IPS DF 6.9 (cell line): ENCODE measurements at places on chromosomes 3 and 15.

DNA sequence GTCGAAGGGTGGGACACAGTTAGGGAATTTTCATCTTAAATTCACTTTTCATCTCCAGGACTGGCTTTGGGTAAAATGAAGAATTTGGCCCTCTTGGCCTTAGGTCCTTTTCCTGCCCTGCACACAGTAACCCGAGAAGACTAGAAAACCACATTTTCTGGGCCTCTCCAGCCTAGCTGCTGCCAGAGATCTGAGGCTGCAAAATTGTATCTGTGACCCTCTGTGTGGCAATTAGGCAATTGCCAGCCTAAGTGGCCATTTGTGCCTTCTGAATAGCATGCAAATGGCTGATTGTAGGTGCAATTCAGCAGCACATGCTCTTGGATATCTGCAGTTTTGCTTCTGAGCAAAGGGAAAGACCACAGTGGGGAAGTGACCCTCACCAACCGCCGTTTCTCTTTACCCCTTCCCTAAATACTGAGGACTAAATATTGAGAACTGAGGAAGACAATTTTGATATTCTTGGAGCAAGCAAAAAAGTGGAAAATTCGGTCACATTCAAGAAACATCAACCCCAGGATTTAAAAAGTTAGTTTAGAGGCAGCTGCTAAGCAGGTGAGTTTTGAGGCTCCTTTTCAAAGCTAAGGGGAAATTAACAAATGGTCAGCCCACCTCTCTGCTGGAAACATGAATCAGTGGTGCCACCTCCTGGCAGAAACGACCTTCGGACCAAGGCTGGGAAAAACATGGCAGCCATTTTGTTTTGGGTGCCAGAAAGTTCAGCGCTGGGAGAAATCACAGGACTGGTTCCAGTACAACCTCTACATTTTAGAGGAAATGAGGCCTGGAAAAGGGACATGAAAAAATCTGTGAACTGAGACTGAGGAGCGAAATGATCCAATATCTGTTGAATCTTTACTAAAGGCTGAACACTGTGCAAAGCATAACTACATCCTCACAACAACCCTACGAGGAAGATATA lies 56.6 kb upstream of the PRTG start:
- H3K4me1 ChIP-seq, result peaks cover 2% of the 10 kb centered on the region; the same call in 1 of the 2 replicates
- no peak overlapping the region for H3K27ac ChIP-seq
- H3K27me3 ChIP-seq, result no peaks in the 10 kb centered on the region
- DNase-seq, result peak; percentile 74
- H3K36me3 ChIP-seq, result no peaks in the 10 kb centered on the region

- peaks cover 3% of the 10 kb centered on the region for H3K4me1 ChIP-seq
- H3K27me3 ChIP-seq, result no peaks in the 10 kb centered on the region
These were observed 26.2 kb downstream of the SLC12A8 start for GRCh38 chr3:125186261-125186787.

- H3K36me3 ChIP-seq, result no peaks in the 10 kb centered on the region
- H3K4me1 ChIP-seq, result no peaks in the 10 kb centered on the region
- no peak for DNase-seq
- H3K4me3 ChIP-seq, result no peak overlapping the region
- no peaks in the 10 kb centered on the region for H3K27me3 ChIP-seq
These were observed 142.5 kb downstream of the CPNE4 start for GRCh38 chr3:131892331-131892730.

GRCh38 chr15:51706926-51707608 lies 25.8 kb downstream of the SCG3 start:
- no peaks in the 10 kb centered on the region for H3K4me1 ChIP-seq
- DNase-seq, result no peak
- H3K36me3 ChIP-seq, result no peaks in the 10 kb centered on the region
- H3K4me3 ChIP-seq, result no peak overlapping the region
- no peak overlapping the region for H3K27ac ChIP-seq

DNA sequence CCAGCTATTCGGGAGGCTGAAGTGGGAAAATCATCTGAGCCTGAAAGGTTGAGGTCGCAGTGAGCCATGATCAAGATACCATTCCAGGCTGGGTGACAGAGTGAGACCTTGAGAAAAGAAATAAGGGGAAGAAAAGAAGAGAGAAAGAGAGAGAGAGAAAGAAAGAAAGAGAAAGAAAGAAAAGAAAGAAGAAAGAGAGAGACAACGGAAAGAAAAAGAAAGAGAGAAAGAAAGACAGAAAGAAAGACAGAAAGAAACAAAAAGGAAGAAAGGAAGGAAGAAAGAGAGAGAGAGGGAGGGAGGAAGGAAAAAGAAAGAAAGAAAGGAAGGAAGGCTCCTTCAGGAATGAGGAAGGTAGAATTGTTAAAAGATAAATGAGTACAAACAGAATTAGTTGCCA lies 84.5 kb downstream of the RPL22L1 start:
- H3K27me3 ChIP-seq, result no peaks in the 10 kb centered on the region
- no peak overlapping the region for H3K4me3 ChIP-seq
- H3K27ac ChIP-seq, result no peak overlapping the region
- H3K4me1 ChIP-seq, result no peaks in the 10 kb centered on the region
- no peak for DNase-seq

- no peak overlapping the region for H3K27ac ChIP-seq
- H3K4me1 ChIP-seq, result no peaks in the 10 kb centered on the region
- H3K4me3 ChIP-seq, result no peak overlapping the region
- H3K36me3 ChIP-seq, result no peaks in the 10 kb centered on the region
- H3K27me3 ChIP-seq, result no peaks in the 10 kb centered on the region
These were observed 24.0 kb upstream of the RAF1 start for GRCh38 chr3:12687948-12688347.

DNA sequence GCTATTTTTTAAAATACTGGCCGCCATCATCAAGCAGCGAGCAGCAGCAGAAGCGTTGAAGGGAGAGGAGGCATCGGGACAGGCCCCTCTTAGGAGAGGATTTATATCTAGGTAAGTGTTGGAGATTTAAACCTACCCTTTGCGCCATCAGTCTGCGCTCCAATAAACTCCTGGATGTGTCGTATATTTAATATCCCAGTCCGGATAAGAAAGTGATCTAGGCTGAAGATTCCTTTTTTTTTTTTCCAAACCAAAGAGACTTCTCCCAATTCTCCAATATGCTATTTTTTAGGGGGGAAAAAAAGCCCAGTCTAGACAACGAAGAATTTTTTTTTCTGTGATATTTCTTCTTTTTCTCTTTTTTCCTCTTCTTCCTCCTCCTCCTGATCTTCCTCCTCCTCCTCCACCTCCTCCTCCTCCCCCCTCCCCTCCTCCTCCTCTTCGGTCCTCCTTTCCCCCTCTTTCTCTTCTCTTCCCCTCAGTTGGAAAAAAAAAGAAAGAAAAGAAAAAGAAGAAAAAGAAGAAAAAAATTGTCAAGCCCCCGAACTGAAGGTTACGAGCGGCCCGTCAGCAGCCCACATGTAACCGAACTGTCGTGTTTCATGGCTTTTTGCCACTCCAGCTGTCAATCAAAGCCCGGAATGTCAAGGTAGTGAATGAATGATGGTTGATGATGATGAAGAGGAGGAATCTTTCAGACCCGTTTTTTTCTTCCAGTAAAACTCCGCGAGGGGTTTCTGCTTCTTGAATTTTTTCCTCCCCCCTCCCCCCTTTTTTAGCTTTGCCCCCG lies 835 bp downstream of the MEIS2 start:
- peak overlapping the region; percentile 31; the same call in 1 of the 2 replicates for H3K4me3 ChIP-seq
- H3K4me1 ChIP-seq, result peaks cover 6% of the 10 kb centered on the region
- DNase-seq, result no peak
- no peaks in the 10 kb centered on the region for H3K36me3 ChIP-seq

DNA sequence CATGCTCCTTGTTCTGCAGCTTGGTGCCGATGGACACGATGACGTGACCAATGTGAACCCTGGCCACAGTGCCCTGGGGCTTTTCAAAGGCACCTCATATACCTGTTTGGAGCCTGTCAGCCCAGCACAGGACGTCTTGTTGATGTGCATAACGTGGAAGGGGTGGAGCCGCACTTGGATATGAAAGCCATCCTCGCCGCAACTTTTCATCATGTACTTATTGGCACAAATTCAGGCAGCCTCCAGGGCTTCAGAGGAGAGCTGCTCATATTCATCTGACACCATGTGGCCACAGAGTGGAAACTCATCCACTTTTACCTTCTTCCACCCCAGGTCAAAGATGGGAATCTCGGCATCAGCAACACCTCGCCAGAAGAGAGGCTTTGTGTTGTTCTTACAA lies 24.7 kb downstream of the POPDC2 start:
- no peaks in the 10 kb centered on the region for H3K36me3 ChIP-seq
- DNase-seq, result no peak
- H3K4me3 ChIP-seq, result no peak overlapping the region

- H3K36me3 ChIP-seq, result no peaks in the 10 kb centered on the region
- no peak overlapping the region for H3K4me3 ChIP-seq
- no peaks in the 10 kb centered on the region for H3K4me1 ChIP-seq
- no peaks in the 10 kb centered on the region for H3K27me3 ChIP-seq
These were observed 162.8 kb upstream of the ZNF385D start for GRCh38 chr3:21913791-21914190.

GRCh38 chr15:25478313-25478712 lies 39.5 kb upstream of the UBE3A start:
- no peak for DNase-seq
- no peak overlapping the region for H3K4me3 ChIP-seq
- no peak overlapping the region for H3K27ac ChIP-seq
- no peaks in the 10 kb centered on the region for H3K36me3 ChIP-seq
- peaks cover 2% of the 10 kb centered on the region for H3K4me1 ChIP-seq

DNA sequence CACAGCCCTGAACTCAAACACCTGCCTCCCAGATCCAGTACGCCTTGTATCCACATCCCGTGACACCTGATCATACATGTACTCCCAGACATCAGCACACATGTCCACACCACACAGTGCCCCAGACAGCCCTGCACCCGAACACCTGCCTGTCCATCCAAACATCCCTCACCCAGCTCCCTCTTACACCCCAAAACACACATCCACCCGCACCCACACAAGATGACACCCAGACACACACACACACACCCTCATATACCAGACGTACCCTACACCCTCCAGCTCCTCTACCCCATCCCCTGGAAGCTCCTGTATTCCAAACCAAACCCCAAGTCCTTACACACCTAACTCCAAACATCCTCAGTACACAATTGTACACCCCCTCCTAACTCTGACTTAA lies 735 bp downstream of the CAMK1 start:
- H3K4me3 ChIP-seq, result no peak overlapping the region
- no peaks in the 10 kb centered on the region; the same call in 1 of the 2 replicates for H3K4me1 ChIP-seq

- H3K27ac ChIP-seq, result no peak overlapping the region
- no peaks in the 10 kb centered on the region for H3K36me3 ChIP-seq
- H3K4me1 ChIP-seq, result no peaks in the 10 kb centered on the region; the same call in 1 of the 2 replicates
- H3K27me3 ChIP-seq, result no peaks in the 10 kb centered on the region
- no peak for DNase-seq
These were observed 309.9 kb upstream of the SATB1 start for GRCh38 chr3:18735005-18735404.

DNA sequence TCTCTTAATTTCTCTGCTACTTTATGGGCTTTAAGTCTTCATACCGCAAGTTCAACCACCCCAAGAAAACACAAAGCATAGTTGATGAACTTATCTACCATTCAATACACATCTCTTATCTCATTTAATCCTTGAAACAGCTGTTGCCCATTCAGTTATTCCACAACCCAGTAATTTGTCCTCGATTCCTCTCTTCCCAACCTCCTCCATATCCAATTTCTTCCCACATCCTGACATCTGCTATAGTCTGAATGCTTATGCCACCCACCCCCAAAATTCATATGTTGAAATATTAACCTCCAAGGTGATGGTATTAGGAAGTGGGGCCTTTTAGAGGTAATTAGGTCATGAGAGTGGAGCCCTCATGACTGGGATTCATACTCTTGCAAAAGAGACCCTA lies 345.4 kb downstream of the ERC2 start:
- no peak overlapping the region for H3K27ac ChIP-seq
- no peak for DNase-seq
- H3K4me3 ChIP-seq, result no peak overlapping the region
- H3K27me3 ChIP-seq, result no peaks in the 10 kb centered on the region

DNA sequence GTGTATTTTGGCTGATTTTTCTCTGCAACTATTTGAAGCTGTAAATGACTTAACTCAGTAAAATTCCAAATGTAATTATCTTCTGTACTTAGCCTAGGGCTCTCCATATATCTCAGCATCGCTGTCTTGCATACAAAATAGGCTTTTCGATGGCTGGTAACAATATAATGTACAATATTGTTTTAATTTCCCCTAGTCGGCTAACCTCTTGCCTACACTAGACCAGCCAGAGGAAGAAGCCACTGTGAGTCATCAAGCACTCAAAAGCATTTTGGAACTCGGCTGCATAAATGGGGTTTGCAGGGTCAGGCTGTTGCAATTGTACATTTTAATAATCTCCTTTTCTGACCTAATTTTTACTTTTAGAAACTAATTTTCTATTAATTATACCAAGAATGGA lies 583.8 kb downstream of the FOXP1 start:
- no peak overlapping the region for H3K4me3 ChIP-seq
- DNase-seq, result no peak
- H3K27ac ChIP-seq, result no peak overlapping the region
- no peaks in the 10 kb centered on the region for H3K4me1 ChIP-seq

DNA sequence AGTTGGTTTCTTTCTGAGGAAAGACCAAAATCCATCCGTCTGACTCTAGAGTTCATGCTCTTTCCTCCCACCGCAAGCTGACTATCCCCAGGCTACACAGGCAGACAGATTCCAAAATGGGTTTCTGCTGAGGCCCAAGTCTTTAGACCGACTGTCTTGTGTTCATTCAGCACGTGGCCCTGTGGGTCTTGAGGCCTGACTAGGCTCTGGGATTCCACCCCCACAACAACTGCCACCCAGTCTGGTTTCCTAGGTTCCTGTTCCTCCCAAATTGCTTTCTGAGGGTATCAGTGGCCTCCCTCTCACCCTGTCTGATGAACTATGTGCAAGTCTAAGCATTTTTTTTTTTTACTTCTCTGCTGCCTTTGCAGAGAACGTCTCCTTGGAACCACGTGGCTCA lies 67.7 kb downstream of the CYP19A1 start:
- DNase-seq, result no peak
- no peak overlapping the region for H3K27ac ChIP-seq
- H3K36me3 ChIP-seq, result no peaks in the 10 kb centered on the region

DNA sequence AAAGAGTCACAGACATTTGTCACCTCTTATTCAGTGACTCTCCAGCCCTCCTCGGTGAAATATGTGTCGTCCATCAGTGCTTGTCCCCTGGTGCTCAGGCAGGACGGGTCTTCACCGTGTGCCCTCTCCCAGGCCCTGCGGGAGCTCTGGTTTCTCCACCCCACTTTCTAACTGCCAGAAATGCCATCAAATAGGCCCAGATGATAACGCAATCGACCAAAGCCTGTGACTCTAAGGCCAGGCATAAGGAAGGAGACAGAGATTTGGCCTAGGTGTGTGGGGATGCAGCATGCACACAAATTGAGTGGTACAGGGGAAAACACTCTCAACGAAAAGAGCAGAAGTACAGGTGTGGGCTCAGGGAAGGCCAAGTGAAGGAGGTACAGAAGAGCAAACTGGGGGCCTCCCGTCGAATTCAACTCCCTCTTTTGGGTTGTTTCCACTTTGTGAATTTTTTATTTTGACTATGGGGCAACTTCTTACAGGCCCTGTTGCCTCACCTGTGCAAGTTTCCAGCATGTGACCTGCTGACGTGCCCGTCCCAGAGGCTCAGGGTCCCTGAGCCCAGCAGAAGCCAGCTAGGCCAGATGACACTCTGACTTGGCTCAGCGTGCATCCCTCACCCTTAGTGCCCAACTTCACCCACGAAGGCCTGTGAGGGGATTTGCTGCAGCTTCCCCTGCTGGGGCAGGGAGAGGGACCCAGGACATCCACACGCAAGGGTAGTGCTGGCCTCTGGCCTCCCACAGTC lies 4.7 kb downstream of the NUP210 start:
- no peaks in the 10 kb centered on the region for H3K36me3 ChIP-seq
- DNase-seq, result no peak
- no peaks in the 10 kb centered on the region for H3K27me3 ChIP-seq

- H3K27ac ChIP-seq, result no peak overlapping the region
- no peak overlapping the region for H3K4me3 ChIP-seq
- no peak for DNase-seq
- H3K36me3 ChIP-seq, result peaks cover 11% of the 10 kb centered on the region; the same call in 1 of the 2 replicates
These were observed 39.3 kb downstream of the KLHL25 start for GRCh38 chr15:85755471-85755870.
